ENCODE measurements at places on chromosomes 5 and 9. TPM values are rescaled to one million over a fixed set of nuclear protein-coding genes. Genes with fewer than 3 reads are reported as not detected.

- DNase-seq = no peak
Measured at GRCh38 chr9:129221233-129221632, 43.2 kb upstream of the IER5L start.

- peak; percentile 8 for DNase-seq
Measured at GRCh38 chr9:99231711-99232110, 9.6 kb downstream of the SEC61B start.

GRCh38 chr9:110252509-110253139 is 3.7 kb downstream of the TXN start:
- no peak for DNase-seq

- DNase-seq = no peak
Measured at GRCh38 chr5:7419367-7419766, 23.4 kb downstream of the ADCY2 start.

- DNase-seq = no peak
Measured at GRCh38 chr5:74200560-74200959, 440.0 kb downstream of the ENC1 start.

- DNase-seq = no peak
Measured at GRCh38 chr5:38556088-38556598, 303 bp downstream of the LIFR start.

- no peak for DNase-seq
Measured at GRCh38 chr9:124768334-124768733, 2.8 kb downstream of the NR6A1 start.

DNA sequence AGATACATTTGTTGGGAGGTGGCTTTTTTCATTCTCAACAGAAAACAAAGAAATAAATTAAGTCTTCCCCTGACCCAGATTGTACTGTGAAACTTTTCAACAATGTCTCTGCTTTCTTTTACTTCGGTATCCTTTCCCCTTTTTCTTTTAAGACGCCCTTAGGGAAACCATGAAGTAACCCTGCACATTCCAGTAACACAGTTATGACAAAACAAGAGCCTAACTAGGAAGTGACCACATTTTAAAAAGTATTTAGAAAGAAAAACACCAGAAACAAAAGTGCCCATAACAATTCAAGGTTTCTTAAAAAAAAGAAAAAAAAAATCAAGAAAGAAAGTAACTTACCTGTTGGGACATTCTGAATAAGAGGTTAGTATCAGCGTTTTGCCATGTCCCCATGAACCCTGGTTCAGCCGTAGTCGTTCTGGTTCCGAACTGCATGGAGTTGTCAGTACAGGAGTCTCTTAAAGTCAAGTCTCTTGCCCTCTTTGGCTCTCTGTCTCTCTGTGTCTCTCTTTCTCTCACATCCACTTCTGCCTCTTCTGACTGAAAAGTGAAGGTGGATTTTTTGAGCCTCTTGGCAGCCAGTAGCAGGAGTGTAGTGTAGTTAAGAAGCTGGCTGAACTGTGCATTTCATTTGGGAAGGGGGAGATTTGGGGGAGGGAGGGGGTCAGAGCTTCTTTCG is 142.9 kb downstream of the BNC2 start:
- peak; percentile 46 for DNase-seq

GRCh38 chr5:32852535-32852934 is 141.4 kb downstream of the NPR3 start:
- DNase-seq = peak; percentile 88

DNA sequence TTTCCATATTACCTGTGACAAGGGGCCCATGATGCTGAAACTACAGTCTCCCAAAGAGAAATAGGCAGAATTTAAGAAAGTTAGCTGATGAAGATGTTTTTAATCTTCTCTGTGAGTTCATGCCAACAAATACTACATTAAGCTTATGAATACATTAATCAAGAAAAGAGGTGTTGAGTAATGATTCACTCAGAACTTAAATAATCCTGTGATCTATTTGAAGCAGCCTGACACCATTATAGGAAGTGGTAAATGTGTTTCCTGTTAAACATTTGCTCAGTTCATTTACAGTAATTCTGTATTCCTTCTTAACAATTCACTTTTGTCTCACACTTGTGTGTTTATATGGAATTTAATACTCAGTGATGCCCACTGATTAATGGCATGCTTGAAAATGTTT is 75.0 kb upstream of the IZUMO3 start:
- no peak for DNase-seq

GRCh38 chr5:35900972-35901695 is 37.3 kb downstream of the CAPSL start:
- DNase-seq = no peak

GRCh38 chr5:85813146-85813545 is 804.6 kb upstream of the COX7C start:
- DNase-seq = no peak

GRCh38 chr5:8500426-8500825 is 631.5 kb downstream of the MTRR start:
- no peak for DNase-seq

- DNase-seq = peak; percentile 59
Measured at GRCh38 chr9:111118256-111118948, 80.1 kb upstream of the LPAR1 start.

DNA sequence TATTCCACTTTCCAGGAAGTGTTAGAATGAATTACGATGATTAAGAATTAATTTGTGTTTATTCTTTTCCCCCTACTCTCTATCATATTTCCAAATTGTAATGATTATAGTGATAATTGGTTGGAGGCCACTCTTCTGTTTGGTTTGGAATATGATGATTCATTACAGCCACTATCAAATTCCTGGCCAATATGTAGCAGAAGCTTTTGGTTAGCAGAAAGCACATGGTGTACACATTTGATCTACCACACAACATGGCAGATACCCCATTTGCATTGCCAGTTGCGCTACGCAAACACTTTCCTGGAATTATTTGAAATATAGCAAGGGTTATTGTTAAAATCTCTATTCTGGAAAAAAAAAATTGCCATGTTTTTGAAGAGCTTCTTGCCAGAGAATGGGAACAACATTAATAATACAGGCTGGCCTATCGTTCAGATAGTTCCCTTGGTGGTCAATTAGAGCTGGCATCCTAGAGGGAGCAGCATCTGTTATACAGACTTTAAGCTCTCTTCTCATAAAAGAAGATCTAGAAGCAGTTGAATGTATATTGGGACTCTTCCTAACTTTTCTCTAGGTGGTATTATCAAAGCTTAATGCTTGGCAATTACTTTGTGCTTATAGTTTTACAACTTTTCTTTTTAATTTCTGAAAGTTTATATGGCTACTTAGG is 455.0 kb upstream of the ACTBL2 start:
- peak; percentile 10 for DNase-seq

- DNase-seq = no peak
Measured at GRCh38 chr5:132110930-132111329, 37.3 kb downstream of the CSF2 start.

DNA sequence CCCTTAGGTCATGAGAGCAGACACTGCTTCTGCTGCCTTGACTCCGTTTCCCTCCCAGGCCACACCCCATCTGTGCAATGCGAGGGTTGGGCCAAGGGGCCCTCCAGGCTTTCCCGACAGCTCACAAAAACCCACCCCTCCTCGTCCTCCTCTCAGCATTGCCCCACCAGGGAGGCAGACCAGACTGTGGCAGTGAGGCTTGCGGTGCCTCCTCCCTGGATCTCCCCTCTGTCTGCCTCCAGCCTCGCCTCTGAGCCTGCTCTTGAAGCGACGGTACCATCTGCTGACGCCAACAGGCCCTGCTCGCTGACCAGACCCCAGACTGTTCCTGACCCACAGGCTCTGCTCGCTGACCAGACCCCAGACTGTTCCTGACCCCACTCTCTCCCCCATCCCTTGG is 99.2 kb upstream of the CACNA1B start:
- no peak for DNase-seq

DNA sequence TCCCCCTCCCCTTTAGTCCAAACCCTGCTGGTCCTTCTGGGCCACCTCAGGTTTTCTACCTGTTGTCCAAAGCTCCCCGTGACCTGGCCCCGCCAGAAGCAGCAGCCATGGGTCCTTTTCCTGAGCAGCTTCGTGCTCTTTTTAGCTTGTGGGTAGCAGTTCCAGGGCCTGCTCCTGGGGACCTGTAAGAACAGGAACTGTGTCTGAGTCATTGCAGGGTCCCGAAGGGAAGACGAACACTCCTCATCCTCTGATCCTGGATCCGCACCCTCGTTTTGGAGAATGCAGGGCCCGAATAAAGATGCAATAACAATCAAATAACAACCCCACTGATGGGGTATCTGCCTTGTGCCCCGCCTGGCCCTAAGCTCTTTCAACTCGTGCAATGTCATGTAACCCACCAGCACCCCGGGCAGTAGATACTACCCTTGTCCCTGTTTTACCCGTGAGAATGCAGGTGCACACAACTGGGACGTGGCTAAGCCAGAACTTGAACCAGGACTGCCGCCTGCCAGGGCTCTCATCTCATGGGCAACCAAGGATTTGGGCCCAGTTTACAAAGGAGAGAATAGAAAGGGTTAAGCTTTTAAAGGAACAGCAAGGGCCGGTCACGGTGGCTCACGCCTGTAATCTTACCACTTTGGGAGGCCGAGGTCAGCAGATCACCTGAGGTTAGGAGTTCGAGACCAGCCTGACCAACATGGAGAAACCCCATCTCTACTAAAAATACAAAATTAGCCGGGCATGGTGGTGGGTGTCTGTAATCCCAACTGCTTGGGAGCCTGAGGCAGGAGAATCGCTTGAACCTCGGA is 33.2 kb downstream of the NEK6 start:
- DNase-seq = no peak

GRCh38 chr9:19597176-19597575 is 188.4 kb downstream of the ACER2 start:
- no peak for DNase-seq

- DNase-seq = no peak
Measured at GRCh38 chr5:135626636-135627035, 47.8 kb upstream of the CXCL14 start.

DNA sequence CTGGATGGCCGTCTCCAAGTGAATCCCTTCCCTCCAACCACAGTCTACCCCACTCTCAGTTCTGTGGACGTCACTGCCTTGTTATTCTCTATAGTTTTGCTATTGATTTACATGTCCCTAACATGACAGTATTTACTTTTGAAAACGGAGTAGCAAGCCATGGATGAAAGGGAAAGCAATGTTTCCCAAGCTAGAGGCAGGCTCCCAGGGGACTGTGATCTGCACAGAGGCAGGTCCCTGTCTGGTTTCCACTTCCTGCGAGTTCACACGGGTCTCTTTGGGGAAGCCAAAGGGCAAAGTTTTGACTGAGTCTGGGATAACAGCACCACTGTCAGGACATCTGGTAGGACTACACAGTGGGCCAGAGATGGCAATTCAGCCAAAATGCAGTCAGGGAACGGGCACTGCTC is 12.7 kb downstream of the C9orf153 start:
- peak; percentile 14 for DNase-seq

- peak; percentile 25 for DNase-seq
Measured at GRCh38 chr5:83428126-83428525, 43.4 kb upstream of the VCAN start.

DNA sequence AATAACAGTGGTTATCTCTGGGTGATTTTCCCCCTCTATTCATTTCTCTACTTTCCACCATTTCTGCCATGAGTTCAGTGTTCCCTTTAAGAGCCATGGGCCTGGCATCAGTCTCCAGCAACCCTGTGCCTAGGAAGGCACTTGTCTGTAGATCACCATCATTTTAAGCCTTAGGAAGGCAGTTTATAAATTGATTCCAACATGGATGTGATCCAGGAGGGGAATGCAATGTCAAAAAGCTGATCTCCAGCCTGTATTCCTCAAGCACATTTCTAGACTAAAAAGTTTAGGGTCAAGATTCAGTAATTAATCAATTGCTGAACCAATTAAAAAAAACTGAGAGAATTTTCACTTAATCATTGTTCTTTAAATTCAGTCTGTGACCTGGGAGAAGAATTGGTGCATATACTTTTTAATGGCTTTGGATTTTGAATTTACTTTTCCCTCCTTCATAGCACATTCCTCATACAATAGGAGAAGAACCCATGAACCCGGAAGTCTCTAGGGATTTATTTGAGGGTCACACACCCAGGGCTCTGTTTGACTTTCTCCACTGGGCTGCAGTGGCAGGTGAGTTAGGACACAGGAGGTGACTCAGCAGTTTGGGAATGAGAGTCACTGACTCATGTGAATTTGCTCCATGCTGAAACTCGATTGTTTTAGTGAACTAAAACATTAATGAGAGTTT is 6.1 kb upstream of the ERMP1 start:
- peak; percentile 55 for DNase-seq

GRCh38 chr5:174553556-174553955 is 170.8 kb upstream of the MSX2 start:
- peak; percentile 81 for DNase-seq

Gene SPATA31D4
- not detected for total RNA-seq

Gene SAPCD2
- total RNA-seq = 0.26 TPM

Gene NR5A1
- total RNA-seq = not detected

Gene RLN1
- total RNA-seq = not detected

Gene SYK
- total RNA-seq = not detected

Gene CHMP5
- total RNA-seq = 124 TPM

Gene FGF1
- 0.77 TPM for total RNA-seq

Gene LRRC14B
- total RNA-seq = not detected

Gene SOWAHA
- total RNA-seq = 0.17 TPM

Gene C9orf153
- 0.51 TPM for total RNA-seq

Gene BNC2
- 34.7 TPM for total RNA-seq

Gene DBH
- not detected for total RNA-seq

Gene HACD4
- total RNA-seq = 12.3 TPM

Measured in fibroblast of lung (primary cell).